ENCODE measurements at places on chromosomes 7 and 10.

DNA sequence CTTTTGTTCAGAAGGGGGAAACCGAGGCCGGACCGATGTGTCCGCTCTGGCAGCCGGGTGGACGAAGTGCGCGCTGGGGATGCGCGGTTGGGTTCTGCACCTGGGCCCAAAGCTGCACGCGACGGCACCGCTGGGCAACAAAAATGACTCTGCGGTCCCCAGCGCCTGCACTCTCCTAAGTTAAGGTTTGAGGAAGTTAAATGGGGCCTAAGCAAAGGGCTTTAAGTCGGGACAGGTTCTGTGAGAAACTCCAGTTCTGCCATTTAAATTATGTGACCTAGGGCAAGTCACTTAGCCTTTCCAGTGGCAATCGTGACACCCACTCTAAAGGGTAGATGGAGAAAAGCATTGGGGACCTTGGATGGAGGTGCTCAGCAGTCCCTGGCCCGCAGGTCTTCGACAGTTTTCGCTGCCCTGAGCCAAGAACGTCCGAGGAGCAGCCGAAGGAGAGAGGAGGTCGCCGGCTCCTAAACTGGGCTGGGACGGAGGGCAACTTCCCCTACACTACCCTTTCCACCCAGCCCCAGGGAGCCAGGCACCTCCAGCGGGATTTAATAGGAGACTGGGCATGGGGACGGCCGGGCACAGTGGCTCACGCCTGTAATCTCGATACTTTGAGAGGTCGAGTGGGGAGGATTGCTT is 534 bp upstream of the ACBD5 start:
- DNase-seq, result peak; percentile 37

GRCh38 chr7:104845557-104845956 is 168.4 kb upstream of the KMT2E start:
- no peak for DNase-seq

DNA sequence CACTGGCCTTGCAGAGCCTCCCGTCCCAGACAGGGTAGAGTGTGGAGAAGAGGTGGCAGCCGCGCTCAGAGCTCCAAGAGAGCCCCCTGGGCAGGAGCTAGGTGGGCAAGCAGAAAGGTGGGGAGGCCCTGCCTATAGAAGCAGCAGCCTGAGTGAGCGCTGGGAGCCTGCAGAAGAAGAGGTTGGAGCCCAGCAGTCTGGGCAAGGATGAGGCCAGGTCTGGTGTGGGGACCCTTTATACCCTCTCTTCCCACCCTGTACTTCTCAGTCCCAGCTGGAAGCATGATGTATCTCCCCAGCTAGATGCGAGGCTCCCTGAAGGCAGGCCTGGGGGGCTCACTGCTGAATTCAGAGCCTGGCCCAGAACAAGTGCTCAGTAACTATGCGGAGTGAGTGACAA is 44.5 kb upstream of the ZMIZ1 start:
- no peak for DNase-seq

DNA sequence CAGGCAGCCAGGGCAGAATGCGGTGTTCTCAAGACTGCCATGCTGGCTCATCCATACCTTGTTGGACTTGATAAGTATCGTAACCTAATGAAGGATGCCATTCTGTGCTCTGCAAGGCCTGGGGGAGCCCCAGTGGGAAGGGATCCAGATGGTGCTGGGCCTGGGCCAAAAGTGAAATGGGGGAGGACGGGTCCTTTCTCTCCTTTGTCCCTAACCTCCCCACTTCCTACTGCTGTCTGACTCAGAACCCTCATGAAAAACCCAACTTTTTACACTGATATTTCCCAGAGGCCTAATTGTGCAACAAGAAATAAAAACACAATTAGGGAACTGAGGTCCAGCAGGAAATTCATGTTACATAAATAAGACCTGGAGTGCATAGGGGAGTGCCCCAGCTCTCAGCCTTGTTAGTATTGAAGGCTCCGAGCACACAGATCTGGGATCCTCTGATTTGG is 193.7 kb upstream of the SVIL start:
- DNase-seq, result no peak

- peak; percentile 1 for DNase-seq
Measured at GRCh38 chr7:123747620-123748141, 1.1 kb downstream of the WASL start.

- DNase-seq, result no peak
Measured at GRCh38 chr10:4154191-4154715, 369.2 kb upstream of the KLF6 start.
